ENCODE measurements at places on chromosomes 12 and 14.
A peak's percentile ranks its signal among the peaks of the same experiment; 100 is the strongest.

GRCh38 chr14:100592972-100593371 is 5.8 kb upstream of the BEGAIN start:
- DNase-seq = no peak

DNA sequence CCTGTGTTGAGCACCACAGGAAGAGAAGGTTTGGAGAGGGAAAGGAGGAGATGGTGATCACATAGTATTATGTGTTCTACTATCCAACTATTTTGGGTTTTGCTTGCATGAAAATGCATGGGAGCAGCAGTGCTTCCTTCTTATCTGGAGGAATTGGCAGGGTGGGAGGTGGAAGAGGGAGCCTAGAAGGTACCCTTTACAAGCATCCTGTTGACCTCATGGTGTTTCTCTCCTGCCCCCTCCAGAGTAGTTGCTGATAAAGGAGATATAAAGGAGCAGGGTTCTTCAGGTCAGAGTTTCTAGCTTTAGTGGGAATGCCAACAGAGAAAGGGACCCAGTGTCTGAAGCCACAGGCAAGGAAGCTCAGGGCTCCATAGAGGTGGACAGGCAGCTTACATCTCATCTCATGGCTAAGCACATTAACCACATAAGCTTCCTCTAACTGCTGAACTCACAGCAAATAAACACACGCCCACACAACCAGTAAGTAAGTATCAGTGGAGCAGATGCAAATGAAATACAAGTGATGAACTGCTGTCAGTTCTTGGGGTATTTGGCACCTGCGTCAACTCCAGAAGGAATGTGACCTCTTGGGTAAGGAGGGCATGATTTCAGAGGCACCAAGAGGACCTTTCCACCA is 174.2 kb upstream of the SLC38A2 start:
- peak; percentile 69 for DNase-seq

DNA sequence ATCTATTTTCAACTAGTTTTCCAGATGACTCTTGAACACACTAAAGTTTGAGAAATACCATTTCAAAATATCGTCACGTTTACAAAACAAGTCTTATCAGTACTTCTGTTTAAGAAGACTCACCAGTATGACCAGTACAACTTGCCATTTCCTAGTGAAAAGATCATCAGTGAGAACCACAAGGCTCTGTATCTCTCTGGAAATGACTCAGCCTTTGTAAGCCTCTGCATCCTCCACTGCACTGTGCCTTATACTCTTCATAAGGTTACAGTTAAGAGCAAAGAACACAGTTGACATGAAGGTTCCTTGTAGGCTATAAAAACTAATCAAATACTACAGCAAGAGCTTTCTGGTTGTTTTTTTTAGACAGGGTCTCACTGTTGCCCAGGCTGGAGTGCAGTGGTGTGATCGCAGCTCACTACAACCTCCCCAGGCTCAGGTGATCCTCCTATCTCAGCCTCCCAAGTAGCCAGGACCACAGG is 5.7 kb upstream of the VTI1B start:
- DNase-seq = peak; percentile 76

DNA sequence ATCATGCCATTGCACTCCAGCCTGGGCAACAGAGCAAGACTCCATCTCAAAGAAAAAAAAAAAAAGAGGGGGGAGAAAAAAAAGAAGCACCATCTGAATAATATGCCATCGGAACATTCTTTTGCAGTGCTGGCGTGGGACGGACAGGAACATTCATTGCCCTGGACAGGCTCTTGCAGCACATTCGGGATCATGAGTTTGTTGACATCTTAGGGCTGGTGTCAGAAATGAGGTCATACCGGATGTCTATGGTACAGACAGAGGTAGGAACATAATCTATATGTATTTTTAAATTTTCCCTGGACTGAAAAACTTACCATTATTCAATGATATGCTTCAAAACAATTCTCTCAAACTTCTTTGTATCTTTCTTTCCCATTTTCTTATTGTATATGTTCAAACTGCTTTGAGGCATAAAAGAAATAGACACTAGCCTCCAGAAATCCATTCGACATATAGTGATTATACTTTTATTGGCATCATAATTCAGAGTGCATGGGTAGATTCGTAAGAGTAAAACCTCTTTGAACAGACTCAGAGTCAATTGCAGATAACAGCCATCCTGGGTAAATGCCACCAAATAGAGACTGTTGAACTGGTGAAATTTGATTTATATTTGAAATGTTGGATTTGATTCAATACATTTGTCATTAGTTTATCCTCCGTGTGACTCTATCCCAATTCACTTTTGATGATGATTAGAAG is 199.7 kb downstream of the EPS8 start:
- DNase-seq = no peak

GRCh38 chr12:39272871-39273655 is 169.9 kb downstream of the KIF21A start:
- peak; percentile 56 for DNase-seq

DNA sequence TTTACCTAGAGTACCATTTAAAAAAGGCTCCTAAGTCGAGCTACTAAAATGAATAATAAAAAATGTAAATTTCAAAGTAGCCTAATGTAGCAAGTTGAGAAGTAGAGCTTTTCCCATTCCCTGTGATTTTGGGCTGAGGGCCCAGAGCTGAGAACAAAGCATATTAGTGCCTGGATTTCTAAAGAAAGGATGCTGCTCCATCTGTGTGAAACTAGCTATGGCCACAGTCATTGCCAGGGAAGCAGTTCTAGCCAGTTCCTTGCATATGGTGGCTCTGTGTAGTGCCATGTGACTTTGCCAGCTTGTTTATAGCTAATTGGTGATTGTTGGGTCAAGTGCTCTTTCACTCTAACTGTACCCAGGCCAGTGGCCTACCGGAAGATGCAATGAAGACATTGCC is 20.4 kb upstream of the FBXO33 start:
- DNase-seq = no peak

- DNase-seq = no peak
Measured at GRCh38 chr12:122834921-122835749, at the start of gene HIP1R. TSS of gene HIP1R (plus strand) at chr12:122835457. CDS start at chr12:122835551, 94 bp downstream.

GRCh38 chr12:95215949-95216348 is 1.3 kb downstream of the FGD6 start:
- DNase-seq = peak; percentile 65

GRCh38 chr12:40054555-40055227 is 51.2 kb downstream of the SLC2A13 start:
- DNase-seq = no peak

- no peak for DNase-seq
Measured at GRCh38 chr14:56630707-56631106, 51.1 kb downstream of the TMEM260 start.

All from inflammatory macrophage (primary cell).